ENCODE measurements at places on chromosomes 1 and 21.
A peak's percentile ranks its signal among the peaks of the same experiment; 100 is the strongest.

DNA sequence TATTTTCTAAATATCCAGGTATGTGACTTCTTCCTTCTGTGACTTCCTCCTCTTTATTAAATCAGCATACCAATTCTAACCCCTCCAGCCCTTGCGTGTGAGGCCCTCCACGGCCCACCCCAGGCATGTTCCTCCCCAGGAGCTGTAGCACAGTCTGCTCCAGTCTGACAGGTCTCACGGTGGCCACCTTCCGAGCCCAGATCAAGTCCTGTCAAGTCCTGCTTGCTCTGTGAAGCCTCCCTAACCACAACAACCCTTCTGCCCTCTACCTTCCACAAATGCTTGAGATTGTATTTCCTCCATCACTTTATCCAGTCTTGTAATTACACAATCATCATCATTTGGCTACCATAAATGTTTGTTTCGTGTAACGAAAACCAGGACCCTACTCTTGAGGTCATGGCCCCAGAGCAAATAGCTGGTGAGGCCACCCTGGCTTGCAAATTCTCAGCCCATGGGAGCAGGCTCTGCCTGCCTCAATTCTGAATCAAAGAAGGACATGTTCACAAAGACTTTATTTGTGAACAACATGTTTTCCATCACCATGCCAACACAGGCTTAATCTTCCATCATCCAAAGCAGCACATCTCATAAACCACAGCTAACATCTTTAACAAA, 33.0 kb upstream of the S100A7 start:
- DNase-seq, result no peak

DNA sequence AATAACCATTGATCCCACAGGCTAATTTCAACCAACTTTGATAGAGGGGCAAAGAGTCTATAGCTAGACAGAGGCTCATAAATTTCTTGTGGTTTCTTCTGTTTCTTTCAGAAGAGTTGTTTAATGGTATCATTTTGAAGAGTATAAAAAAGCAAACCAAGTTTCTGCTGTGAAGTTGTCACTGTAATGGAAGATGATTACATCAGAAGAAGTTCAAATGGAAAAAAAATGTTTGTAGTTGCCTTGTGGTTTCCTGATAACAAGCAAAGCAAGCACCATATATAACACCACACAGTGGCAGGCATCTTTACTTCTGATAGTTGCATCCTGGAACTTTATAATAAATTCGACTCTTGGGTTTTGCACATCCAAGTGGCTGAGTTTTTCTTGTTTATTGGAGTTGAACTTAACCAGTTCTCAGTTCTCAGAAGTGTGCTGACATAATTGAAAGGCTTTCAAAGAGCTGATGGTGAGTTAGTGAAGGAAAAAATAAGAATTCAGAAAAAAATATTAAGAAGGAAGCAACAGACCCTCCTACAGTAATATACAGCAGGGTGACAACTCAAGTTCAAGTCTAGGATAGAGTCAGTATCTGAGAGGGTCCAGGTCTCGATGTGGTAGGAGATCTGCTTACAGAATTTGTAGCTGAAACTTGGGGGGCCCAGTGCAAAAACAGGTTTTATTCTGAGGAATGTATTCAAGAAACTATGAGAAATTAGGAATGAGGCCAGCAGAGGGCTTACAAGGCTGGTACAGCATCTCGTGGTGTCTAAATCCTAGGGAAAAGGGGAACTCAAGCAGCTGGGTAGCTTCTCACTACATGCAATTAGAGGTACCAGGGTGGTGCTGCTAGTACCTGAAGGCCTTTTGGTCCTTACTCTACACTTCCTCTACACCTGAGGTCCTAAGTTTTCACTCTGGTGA, 123.5 kb downstream of the CRB1 start:
- no peak for DNase-seq

DNA sequence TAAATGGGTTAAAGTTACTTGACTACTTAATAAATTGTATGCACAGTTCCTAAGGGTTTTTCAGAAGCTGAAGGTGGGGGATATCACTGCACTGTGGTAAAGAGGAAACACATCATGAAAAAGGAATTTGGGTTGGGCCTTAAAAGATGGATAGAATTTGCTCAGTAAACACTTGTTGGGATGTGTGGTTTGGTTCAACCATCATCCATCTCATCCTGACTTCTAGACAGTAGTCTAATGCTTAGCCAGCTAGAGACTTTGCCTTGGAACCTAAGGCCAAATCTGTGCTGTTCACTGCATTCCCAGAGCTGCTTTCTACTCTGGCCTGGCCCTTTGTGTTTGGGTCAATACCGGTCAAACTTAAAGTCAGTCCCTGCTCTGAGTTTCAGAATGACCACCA, 30.6 kb downstream of the LY9 start:
- no peak for DNase-seq

DNA sequence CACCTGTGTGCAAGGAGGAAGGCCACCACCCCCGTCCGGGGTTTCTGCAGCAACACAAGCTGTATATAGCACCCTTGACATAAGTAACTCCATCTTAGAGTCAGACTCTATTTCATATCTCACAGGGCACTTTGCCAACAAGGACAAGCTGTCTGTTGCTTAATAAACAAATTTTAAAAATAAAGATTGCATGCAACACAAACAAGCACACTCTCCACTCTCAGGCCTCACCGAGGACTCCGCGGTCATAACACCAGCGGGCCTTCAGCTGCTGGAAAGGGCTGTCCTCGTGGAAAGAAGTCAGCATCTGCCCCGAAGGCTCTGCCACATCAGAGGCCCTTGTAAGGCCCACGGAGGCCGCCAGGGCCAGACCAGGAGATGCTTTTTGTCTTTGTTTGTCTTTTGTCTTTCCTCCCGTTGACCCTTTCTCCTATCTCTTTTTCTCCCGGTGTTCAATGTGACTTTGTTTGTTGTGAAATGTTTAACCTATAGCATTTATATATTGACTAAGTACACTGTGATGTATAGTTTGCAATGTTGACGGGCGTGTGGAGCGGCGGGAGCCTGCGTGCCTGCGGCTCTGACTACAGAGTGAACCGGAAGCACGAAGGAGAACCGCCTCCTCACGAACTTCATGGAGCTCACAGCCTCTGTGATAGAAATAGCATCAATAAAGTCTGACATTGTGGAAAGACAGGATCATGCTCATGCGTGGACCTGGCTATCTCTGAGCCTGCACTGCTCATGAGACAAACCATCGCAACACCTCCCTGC, 24.1 kb downstream of the MEGF6 start:
- DNase-seq, result peak; percentile 21

DNA sequence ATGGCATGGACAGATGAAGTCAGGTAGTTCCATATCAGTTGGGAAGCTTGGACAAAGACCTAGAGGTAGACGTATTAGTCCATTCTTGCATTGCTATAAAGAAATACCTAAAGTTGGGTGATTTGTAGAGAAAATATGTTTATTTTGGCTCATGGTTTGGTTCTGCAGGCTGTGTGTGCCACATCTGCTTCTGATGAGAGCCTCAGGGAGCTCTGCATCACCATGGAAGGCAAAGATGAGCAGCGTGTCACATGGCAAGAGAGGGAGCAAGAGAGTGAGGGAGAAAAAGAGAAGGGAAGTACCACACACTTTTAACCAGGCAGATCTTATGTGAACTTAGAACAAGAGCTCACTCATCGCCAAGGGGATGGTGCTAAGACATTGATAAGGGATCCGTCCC, 9.0 kb downstream of the TSACC start:
- DNase-seq, result peak; percentile 33

DNA sequence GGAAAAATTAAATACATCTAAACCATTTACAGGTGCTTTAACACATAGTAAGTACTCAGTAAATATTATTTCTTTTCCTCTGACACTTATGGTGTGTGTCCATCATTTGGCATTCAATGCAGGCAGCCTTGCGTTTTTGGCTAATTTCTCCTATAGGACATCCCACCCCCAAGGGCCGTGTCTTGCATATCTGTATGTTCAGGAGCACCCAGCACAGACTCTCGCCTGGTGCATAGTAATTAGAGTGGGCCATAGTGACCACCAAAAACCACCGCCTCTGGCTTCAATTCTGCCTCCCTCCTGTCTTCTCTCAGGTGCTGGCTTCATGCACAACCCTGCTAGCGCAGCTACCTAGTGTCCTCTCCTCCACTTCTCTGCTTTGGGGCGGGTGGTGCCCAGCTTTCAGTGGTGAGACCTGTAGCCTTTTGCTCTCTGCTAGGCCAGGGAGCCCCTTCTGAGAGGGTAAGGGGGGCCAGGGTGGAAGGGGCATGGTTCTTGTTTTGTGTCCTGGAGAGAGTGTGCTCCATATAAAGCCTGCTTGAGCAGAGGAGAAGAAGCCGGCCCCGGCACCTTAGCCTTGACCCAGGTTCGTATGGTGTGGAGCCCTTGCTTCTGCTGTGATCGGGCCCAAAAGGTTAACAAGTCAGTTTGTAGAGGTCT, 33.4 kb downstream of the BATF3 start:
- no peak for DNase-seq

DNA sequence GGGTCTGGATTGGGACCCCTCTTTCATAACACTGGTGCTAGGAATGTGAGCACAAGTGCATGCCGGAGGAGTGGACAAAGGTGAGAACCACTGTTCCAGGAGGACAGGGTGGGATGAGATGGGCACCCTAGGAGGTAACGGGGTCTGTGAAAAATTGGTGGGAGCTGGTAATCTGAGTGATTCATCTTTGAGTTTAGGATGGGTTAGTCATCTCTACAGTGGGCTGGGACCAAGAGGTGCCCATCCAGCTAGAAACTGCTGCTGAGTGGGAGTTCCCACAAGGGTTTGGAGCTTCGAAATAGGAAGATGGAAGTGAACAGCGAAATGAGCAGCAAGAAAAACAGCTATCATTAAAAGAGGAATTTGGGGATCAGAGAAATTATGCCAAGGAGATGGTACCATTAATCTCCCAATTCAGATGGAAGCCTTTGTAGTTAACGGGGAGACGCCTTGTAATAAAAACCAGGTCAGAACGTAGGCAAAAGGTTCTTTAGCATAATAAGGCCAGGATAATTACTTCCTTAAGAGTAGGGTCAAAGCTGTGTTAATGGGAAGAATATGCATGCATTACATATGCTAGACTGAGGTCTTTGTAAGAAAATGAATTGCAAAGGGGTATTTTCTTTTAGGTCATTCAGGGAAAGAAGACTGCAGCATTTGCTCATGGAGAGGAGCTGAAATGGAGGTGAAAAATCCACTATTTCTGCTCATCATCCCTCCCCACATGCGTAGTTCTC, 55.5 kb downstream of the OLFML3 start:
- DNase-seq, result no peak

GRCh38 chr1:25001125-25001915, 71.2 kb upstream of the RUNX3 start:
- DNase-seq, result no peak

- no peak for DNase-seq
These were observed 6.9 kb downstream of the RGS4 start for GRCh38 chr1:163076044-163076443.

DNA sequence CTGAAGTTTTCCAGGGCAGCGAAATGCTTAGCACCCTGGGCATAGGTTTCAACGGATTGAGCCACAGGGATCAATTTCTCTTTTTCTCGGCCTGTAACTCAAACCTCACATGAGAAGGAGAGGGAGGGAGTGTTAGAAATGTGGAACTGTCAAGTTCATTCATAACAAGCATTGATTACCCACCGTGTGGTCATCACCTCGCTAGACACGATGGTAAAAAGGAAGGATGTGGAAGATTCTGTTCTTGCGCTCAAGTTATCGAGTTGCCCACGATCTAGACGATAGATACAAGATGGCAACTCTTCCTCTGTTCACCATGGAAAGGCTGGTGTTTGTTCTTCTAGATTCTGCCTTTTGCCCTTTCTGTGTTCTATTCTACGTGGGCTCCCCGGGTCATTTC, 4.0 kb upstream of the RCAN3 start:
- no peak for DNase-seq

DNA sequence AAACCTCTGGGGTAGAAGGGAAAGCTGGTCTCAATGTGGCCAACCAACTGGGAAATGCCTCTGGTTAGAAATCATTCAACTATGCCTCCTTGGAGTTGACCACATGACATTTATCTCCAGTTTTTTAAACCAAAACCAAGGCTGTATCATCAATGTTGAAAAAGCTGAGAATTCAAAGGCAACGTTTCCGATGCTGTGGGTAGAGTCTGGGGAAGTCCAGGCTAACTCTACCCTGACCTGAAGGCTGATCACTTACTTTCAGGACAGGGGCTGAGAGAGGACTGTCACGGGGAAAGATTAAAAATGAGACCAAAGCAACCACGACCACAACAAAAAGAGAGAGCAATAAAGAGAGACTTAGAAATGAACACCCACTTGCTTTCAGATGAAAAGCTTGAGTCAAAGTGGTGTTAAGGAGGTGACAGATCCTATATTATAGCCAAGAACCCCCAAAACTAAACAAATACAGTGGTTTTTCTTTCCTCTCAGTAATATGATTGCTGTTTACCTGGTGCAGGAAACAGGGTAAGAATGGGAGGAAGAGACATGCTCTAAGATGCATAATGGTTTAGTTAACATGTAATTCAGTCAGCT, 90.8 kb upstream of the TNFSF4 start:
- no peak for DNase-seq

- DNase-seq, result no peak
These were observed 30.7 kb downstream of the PGM1 start for GRCh38 chr1:63623952-63624351.

DNA sequence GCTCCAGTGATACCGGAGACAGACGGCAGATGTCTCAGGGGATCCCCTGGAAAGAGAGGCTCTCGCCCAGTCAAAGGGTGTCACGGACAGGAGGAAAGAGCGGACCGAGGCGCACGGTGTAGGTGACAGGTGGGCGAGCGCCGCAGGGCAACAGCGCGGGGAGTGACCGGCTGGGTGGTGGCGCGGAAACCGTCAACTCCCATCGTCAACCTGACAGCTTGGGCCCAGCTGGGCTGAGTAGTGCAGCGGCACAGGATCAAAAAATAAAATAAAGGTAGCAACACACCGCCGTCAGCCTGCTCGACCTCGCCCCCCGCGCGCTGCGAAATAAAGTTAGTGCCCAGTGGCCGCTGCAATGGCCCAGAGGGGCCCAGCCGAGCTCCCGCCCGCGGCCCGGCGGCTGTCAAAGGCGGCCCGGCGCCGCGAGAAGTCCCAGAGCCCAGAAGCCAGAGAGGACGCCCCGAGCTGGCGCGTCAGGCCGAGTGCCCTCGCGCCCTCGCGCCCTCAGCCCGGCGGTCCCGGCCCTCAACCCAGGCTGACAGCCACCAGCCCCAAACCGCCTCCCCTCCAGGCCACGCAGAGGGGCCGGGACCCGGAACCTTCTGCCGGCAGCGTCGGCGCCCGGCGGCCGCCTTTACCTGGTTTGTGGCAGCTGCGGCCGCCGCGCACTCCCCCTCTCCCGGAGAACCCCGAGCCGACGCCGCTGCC, at the start of gene LYST:
LYST (minus strand) TSS at position 702 of the 708 bp plus-strand sequence. CDS start 36,489 bp downstream, outside the sequence.
- no peak for DNase-seq

- DNase-seq, result no peak
These were observed 6.4 kb downstream of the PPP2R5A start for GRCh38 chr1:212291505-212292134.

Data from brain pericyte (primary cell).